ENCODE measurements at places on chromosomes 16 and 17.

DNA sequence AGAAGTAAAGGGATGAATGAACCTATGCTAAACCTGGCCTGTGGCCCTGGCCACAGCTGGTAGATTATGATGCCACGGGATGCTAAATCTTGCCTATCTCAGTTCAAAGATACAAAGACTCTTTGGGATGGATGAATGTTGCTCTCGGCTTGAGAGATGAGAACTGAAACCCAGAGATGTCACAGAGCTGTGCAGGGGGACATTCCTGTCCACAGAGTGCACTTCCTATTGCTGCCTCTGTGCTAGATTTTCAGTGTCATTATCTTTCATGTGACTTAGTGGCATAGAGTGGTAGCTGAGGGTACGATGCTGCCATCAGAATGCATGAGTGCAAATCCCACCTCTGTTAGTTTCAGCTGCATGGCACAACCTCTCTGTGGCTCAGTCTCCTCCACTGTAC is 2.3 kb upstream of the MT1M start:
- DNase-seq = no peak

DNA sequence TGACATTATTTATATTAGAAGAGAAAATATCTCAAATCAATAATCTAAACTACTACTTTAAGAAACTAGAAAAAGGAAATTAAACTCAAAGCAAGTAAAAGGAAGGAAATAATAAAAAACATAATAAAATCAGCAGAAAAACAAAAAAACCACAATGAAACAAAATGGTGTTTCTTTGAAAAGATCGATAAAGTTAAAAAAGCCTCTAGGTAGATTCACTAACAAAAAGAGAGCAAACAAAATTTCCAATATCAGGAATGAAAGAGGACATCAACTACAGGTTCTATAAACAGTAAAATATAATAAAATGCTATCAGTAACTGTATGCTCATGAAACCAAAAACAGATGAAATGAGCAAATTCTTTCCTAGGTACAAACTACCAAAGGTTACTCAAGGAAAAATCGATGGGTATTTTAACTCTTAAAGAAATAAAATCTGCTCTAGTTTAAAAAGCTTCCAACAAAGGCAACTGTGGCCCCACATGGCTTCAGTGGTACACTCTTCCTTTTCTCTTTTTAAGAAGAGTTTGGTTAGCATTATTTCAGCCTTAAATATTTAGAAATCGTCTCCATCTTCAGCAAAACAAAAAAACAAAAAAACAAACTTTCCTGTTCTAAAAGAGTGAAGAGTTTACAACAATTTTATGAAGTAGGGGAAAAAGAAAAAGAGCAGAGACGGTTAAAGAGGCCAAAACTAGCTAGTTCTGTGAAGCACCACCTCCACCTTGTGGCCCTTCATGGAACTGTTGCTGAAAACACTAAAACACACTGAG is 102.2 kb downstream of the TRIM37 start:
- DNase-seq = no peak

DNA sequence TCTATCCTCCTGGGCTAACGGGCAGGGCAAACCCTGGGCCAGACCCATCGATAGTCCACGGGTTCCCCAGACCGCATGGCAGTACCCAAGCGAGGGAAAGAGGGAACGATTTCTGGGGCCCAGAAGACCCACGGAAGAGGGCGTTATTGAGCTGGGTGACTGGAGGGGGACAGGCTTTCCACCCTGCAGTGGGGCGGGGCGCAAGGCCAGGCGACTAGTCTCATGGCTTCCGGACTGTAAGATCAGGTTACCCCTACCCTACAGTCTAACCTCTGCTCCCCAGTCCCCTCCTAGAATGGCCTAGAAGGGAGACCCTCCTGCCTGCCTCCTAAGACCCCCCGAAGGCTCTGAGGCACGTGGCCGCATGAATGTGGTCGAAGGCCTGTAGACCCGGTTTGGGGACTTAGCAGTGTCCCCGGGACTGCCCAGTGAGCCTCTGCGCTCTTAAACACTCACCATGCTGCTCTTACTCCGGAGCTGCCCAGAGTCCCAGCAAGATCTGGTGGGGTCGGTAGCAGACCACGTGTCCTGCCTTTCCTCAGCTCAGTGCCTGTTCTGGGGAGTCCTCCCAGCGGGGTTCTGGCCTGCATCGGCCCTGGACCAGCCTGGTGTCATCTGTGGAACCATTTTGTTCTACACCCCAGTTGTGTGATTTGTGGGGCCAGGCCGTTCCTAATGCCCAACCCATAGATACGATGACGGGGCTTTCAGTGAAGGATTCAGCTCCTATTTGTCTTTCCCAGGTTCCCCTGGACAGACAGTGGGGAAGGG is 13.2 kb upstream of the AURKB start:
- DNase-seq = peak; percentile 85

DNA sequence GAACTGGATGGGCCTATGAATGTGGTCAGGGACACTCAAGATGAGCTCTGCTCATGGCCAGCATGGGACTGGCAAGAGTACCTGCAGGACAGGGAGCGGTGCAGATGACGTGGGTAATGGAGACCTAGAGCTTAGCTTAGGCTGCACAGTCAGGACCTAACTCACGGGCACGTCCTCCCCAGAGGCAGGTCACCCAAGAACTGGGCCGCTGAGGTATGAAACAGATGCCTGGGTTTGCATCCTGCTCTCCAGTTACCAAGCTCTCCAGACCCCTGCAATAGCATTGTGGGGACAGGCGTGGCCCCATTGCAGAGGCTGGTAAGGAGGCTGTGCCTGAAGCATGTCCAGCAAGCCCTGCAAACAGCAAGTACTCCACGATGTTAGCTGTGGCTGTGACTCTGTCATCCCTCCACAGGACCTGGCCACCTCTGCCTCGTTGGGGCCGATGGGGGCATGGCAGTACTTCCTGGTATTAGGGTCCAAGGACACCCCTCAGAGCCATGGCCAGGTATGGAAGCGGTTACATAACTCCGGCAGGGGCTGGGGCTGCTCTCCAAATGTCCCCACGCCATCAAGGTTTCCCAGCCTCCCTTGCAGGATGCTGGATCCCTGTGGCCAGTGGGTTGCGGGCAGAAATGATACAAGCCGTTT is 37.5 kb upstream of the RBFOX3 start:
- peak; percentile 59 for DNase-seq

GRCh38 chr17:48747445-48748363 is 19.2 kb upstream of the HOXB13 start:
- DNase-seq = no peak
